ENCODE measurements at places on chromosomes 11 and 22.
A peak's percentile ranks its signal among the peaks of the same experiment; 100 is the strongest.

DNA sequence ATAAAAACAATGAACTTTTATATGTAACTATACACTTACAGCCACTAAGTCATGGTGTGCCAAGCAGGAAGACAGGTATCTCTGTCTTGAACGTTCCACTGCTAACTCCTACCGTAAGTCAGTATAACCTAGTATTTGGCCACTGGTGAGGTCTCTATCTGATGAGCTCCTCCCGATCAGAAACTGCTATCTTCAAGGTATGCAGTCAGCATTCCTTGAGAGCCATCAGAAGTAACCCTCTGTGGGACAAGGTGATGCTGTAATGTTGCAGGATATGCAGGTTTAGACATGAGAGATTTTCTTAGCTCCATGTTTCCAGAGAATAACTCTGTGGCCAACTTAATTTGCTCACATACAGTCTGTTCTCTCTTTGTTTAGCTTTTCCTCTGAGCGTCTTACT lies 397.9 kb upstream of the CCDC90B start:
- DNase-seq, result no peak

GRCh38 chr11:17560281-17561110 lies 13.4 kb downstream of the OTOG start:
- no peak for DNase-seq

DNA sequence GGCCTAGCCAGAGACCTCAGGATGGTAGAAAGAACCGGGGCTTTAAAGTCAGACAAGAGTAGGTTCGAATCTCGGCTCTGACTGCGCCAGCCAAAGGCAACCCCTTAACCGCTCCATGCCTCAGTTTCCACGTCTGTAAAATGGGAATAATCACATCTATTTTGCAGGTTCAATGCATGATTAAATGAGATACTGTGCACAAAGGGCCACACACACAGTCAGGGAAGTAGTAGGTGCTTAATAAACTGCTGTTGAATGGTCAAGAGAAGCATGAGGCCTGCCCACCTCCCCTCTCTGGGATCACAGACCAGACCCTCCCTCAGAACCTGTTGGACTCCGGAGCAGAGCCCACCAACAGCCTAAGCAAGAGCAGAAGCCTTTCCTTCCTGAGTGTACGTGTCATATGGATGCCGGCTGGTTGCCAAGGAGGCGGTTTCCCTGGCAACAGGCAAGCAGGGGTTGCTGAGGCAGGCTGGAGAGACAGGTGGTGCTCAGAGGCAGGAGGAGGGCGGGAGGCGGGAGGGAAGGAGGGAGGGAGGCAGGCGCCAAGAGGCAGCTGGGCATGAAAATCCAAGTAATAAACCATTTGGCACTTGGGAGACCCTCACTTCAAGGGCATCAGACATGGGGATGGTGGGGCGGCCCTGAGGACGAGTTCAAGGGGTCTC lies 43.9 kb downstream of the NFAM1 start:
- peak; percentile 96 for DNase-seq

DNA sequence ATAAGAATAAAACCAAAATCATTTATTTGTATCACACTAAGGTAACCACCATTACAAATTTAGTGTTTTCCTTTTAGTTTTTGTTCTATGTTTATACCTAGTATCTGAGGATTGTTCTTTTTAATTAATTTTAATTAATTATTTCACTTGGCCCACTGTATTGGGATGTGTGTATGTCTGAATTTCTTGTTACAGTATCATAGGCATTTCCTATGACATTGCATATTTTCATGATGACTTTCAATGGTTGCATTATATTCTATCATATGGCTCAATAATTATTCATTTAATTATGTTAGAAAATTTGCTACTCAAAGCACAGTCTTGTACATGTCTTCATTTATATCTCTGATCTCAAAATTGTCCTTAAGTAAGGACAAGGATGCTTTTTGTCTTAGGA lies 41.0 kb downstream of the C11orf71 start:
- no peak for DNase-seq

Data from eye (tissue), 1 donor.